ENCODE measurements at places on chromosomes 3 and 15.

DNA sequence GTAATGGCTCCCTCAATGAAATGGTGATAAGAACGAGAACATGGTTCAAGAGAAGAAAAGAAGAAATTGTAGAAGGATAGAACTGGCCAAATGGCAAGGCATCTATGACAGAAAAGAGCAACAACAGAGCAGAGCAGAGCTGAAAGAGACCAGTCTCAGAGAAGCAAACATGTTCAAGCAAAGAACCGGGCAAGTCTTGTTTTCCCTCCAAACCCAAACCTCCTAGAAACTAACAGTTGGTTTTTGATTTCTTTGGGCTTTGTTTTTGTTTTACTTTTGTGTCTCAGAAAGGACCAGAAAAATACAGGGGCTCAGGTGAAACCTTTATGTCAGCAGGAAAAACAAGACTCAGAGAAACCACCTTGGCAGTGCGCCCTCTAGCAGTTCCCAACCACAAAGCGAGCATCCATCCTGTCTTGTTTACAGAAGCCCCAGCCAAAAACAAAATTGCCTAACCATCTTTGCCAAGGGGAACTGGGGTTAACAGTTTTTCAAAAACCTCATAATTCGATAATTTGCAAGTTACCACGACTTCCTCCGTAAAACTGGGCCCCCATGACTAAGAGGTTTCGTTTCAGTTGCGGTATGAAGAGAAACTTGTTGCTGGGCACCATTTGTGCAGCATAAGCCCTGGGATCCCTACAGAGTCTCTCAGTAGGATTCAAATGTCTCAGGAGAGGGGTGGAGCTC, 159.2 kb upstream of the SLC24A5 start:
- DNase-seq = no peak

- no peak for DNase-seq
Measured at GRCh38 chr3:32814361-32814760, 3.4 kb upstream of the TRIM71 start.

- no peak for DNase-seq
Measured at GRCh38 chr15:82292271-82292670, 29.7 kb downstream of the SAXO2 start.

GRCh38 chr3:116302087-116302747, 143.1 kb downstream of the LSAMP start:
- DNase-seq = no peak

DNA sequence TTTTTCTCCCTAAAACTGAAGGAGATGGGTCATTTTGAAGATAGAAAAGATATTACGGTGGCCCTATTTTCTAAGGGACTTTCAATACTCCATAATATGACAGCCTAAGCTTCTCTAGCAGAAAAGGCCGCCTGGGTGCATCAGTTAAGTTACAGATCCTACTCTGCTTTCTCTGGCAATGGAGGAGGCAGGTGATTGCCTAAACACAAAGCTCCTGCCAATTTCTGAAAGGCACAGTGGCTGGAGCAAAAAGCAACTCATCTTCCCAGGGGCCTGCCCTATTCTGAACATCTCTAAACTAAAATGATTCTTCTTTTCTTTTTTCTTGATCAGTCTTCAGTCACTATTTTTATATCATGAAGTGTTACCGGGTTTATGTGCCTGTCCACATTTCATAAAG, 276.7 kb downstream of the CNTN4 start:
- DNase-seq = no peak

DNA sequence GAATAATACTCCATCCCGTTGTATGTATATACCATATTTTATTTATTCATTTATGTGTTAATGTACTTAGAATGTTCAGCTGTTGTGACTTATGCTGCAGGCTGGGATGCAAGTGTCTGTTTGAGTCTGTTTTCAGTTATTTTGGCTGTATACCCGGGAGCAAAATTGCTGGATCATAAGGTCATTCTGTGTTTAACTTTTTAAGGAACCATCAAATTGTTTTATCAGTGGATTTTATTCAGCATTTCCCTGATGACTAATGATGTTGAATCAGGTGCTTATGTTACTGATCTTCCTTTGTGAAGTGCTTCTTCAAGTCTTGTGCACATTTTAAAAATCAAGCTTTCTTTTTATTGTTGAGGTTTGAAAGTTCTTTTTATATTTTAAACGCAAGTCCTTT, 118.1 kb downstream of the SLC25A26 start:
- no peak for DNase-seq

Measured in GOT3 (cell line).